ENCODE measurements at places on chromosomes 5 and 9. TPM values are rescaled to one million over a fixed set of nuclear protein-coding genes. Genes with fewer than 3 reads are reported as not detected.

Gene PCDHB6
- total RNA-seq, result not detected

Gene SH3PXD2B
- total RNA-seq, result 12.6 TPM

Gene AMBP
- 0.64 TPM for total RNA-seq

Gene DNAJC18
- 2.4 TPM for total RNA-seq

Gene IFNK
- total RNA-seq, result not detected

Gene LCN1
- total RNA-seq, result not detected

Gene FNIP1
- total RNA-seq, result 34.3 TPM

GRCh38 chr9:98993570-98993945, 49.9 kb downstream of the COL15A1 start:
- peak; percentile 65 for DNase-seq

DNA sequence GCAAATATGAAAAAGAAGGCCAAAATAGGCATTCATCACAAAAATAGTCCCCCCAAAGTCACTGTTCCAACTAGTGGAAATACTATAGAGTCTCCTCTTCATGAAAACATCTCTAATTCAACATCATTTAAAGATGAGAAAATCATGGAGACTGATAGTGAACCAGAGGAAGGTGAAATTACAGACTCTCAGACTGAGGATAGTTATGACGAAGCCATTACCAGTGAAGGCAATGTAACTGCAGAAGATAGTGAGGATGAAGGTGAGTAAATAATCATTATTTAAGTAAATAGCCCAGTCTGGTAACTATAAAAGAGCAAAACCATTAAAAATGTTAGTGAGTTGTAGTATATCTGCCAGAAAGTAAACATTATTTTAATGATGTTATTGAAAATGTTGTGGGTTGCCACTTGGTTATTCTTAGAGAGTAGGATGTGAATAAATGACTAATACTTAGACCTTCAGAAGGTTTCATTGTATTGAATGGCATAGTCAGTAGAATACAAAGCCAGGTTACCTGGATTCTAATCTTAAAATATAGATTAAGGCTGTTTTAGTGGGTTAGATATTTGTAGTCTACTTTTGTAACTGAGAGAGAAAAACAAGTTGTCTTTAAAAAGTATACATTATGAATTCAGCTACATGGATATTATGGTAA, 16.3 kb downstream of the AGGF1 start:
- no peak for DNase-seq

GRCh38 chr5:94181895-94182294, 436.5 kb downstream of the KIAA0825 start:
- no peak for DNase-seq

DNA sequence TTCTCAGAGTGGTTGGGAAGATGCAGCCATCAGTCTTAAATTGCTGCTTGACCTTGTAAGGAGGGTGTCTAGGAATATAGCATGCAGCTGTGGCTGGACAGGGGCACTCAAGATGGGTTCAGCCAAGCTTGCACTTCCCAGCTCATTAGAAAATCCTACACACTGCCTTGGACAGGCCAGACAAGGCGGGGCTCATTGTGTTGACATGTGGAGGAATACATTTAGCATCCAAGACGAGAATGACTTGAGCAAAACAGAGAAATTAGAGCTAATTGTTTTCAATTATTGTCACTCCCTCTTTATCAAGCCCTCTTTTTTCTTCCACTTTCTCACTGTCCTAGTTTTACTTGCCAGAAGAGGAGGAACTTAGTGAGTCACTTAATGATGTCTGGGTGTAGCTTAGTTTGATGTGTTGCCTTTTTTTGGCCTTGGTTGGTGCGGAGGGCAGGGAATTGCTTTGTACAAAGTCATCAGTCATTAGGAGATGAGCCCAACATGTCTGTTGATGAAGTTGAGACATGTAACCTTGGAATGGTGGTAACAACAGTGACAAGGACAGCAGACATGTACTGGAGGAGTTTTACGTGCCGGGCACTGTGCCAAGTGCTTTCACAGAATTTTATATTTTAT, 1219.3 kb upstream of the WWC1 start:
- DNase-seq, result no peak

DNA sequence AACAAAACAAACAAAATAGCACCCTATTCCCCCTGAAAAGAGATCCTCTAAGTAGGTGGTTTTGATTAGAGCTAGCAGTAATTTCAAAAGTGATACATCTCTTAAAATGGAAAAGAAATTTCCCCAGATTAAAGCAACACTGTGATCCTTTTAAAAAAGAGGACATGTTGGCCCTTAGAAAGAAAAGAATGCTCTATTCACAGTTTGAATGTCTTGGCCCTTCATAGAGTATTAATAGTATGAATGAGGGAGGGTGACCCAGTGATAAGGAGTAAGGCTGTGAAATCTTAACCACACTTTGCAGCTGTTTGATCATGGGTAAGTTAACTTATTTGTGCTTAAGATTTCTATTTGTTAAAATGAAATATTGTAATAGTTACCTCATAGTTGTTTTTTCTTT, 467.7 kb upstream of the MEF2C start:
- no peak for DNase-seq

DNA sequence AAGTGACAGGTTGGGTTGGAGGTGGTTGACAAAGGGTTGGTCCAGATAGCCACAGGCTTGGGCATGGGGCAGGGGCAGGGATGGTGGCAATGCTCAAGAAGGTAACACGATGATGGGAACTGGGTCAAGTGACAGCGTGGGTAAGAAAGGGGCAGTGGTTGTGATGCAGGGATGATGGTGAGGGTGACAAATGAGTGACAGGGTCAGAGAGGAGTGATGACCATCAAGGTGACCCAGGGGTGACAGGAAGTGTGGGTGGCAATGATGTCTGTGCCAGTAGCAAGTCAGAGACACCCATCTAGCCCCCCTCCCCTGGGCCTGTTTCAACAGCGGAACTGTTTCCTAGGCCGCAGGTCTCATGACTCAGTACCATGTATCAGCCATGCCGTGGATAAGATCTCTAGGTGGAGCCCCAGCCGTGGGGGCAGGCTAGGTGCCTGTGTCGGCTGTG, 20.5 kb downstream of the AQP3 start:
- DNase-seq, result no peak

- no peak for DNase-seq
Measured at GRCh38 chr9:123309611-123310010, 41.2 kb upstream of the STRBP start.

GRCh38 chr5:109756543-109757185, 66.9 kb downstream of the MAN2A1 start:
- no peak for DNase-seq

DNA sequence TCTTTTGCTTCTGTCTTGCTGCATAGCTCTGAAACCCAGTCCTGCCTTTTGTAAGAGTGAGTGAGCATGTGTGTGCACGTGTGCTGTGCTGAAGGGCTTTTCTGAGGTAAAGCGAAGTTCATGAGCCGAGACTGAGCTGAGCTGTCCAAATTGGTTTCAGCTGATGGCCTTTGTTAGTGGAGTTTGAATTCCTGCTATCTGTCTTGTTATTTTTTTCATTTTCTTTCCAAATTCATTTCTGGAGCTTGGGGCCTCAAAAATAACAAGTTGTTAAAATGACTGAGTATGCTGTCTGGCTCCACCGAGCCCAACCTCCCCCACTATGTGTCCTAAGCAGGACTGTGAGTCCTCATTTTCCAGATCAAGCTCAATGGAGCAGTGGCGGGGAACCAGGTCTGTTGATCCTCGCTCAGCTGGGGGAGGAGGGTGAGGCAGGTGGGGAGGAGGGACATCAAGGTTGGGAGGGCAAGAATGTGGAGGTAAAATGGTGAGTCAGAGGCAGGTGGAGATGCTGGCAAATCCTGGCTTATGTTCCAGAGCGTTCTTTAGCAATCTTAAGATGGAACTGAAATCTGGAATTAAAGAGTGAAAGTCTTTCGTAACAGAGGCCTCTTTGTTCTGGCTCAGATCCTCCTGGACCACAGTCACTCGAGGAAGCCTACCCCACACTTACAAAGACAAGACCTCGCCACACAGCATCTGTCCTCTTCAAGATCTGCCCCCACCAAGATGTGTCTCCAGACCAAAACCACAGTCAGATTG, 63.9 kb downstream of the SREK1 start:
- no peak for DNase-seq

GRCh38 chr5:8585230-8586018, 716.5 kb downstream of the MTRR start:
- DNase-seq, result no peak

DNA sequence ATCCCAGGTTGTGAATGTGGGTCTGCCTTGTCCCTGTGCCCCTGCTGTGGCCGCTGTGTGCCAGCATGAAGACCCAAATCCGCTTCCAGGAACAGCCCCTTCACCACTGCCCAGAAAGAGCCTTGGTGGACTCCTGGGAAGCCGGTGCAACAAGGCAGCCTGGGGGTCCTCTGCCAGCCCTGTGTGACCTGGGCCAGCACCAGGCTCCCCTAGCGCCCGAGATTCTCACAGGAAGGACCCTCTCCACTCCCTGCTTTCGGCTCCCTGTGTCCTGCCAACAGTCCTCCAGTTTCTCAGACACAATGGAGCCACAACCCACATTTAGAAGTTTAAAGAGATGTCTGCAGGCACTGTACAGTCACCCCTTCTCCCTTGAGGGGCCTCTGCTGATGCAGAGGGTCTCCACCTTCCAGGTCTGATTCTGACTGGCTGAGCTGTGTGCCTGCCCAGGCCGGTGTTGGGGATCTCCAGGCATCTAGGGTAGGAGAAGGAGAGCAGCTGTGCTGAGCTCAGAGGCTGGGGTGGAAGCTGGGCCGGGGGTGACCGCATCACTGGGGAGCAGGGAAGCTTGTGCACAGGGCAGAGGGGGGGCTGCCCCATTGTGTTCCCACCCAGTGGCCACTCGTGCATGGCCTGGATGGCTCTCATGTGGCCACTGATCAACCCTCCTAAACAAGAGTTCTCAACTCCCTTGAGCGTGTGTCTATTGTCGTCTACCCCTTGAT, 174.0 kb downstream of the IRX2 start:
- no peak for DNase-seq

DNA sequence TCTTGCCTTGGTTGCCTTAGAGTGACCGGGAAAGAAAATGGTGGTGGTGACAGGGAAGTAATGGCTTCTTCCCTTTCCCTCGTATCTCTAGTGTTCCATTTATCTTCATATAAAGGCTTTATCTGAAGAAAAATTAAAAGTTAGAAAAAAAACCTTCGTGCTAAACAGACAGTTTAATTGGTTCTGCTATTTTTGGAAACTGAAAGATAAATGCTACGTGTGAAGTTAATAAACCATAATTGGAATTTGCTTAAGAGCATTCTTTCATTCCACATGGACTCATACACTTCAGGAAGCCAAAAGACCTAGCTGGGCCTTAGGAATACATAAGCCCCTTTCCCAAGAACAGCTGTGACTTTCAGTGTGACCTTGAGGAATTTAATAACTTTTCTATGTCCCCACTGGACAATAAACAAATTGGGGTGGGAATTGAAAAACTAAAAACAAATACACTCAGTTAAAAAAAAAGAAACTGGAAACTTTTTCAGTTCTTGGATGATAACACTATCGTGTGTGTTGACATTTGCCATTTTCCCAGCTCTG, 818.8 kb upstream of the WWC1 start:
- no peak for DNase-seq

DNA sequence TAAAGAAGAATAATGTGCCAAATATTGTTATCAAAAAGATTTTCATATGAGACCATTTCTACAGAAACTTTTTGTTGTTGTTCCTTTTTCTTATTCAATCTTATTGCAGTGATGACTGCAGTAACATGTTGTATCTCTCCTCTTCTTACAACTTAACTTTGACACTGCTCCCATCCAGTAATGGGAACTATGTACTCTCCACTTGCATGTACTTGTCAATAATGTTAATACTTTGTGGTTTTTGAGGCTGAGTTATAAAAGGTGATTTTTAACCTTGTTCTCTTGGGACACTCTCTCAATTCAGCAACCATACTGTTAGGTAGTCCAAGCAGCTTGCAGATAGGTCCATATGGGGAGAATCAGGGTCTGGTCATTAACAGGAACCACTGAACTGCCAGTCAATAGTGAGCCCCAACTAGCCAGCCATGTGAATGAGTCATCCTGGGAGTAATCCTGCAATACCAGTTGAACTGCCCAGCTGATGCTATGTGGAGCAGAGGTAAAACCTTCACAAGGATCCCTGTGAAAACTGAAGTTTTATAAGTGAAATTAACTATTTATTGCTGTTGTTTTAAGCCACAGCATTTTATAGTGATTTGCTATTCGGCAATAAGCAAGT, 199.6 kb upstream of the DAB2 start:
- peak; percentile 57 for DNase-seq

DNA sequence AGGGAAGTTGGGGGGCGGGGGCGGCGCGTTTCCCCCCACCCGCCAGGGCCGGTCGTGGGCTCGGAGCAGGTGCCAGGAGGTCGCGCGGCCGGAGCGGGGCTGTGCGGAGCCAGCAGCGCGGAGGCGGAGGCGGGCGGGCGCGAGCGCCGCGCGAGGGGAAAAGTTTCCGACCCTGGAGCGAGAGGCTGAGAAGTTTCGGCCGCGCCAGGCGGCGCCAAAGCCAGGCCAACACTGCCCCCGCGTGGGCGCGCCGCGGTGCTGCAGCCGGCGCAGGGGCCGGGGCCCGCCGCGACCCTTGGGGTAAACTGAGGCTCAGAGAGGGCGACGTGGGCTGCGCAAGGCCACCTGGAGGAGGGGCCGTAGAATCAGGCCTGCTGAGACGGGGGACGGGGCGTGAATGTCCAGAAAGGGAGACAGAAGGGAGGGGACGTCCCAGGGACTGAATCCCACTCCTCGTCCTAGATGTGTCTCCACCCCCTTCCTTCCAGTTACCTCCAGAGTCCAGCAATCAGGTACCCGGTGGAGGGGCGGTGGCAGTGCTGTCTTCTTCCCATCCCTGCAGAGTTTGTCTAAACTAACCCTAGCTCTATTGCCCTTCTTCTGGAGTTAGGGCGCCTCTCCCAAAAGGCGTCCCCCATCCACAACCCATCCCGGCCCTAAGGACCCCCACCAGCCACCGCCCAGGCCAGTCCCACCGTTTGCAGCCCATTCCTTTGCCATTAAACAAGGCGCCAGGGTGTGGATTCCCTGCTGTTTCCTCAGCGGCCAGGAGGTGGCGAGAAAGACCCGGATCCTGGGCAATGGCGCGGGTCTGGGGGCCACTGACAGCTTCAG, 10.2 kb downstream of the C9orf50 start:
- peak; percentile 81 for DNase-seq

DNA sequence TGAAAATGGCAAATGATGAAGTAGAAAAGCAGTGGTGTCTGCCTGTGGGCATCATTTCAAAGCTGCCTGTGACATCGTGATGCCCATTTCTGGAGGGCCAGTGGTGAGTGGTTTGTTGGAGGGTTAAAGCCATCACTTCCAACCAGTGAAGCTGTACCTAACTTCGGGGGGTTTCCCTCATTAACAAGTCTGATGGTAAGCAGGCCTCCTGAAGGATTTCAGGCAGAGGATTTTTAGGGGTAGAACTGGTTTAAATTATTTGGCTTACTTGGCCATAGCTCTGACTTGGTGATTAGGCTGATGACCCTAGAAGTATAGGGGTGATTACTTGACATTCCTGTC, 10.7 kb downstream of the TNFAIP8 start:
- no peak for DNase-seq

- DNase-seq, result no peak
Measured at GRCh38 chr5:167804512-167805220, 486.8 kb upstream of the WWC1 start.

Data from left colon (tissue), 2 donors.